ENCODE measurements at places on chromosomes 7 and 10. TPM values are rescaled to one million over a fixed set of nuclear protein-coding genes. Genes with fewer than 3 reads are reported as not detected.

- no peak for DNase-seq
Observed at GRCh38 chr7:106433377-106433776, 148.6 kb upstream of the NAMPT start.

UROS gene
- 20.9 TPM for total RNA-seq

PRLHR gene
- 23.1 TPM for total RNA-seq

LMTK2 gene
- 21.6 TPM for total RNA-seq

DNA sequence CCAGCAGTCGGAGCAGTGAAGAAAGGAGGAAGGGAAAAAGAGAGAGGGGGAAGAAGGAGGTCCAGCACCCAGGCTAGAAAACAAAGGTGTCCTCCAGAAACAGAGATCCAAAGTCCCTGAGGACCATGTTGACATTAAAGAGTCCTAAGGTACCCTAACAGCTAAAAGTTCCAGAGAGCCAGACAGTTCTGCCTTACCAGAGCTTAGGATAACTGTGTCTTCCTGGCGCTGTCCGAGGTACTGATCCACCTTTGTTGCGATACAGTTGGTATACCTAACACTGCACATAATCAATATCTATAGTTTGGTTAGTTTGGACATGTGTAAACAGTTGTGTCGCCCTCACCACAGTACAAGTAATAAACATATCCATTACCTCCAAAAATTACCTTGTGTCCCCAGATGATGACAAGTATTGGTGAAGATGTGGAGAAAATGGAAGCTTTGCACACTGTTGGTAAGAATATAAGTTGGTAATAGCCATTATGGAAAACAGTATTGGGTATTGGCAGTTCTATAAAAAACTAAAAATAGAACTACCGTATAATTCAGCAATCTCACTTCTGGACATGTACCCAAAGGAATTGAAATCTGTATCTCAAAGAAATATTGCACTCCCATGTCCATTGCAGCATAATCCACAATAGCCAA, 59.8 kb downstream of the GRID1 start:
- no peak for DNase-seq

- no peak for DNase-seq
Observed at GRCh38 chr7:18206331-18206730, 178.7 kb upstream of the PRPS1L1 start.

DNA sequence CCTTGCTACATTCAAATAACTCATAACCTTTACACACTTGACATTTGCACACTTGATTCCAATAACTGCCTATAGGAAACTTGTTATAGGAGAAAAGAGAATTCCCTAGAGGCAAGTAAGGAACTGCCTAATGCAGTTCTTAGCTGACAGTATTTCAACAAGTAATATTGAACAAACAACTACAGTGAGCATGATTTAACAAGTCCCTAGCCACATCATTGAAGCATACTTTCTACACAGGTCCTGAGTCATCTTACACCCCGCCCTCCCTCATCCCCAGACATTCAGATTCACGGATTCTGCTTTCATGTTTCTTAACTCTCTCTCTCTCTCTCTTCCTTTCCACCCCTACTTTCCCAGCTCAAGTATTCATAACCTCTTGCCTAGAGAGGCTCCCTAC, 153.5 kb downstream of the LSM5 start:
- DNase-seq: no peak

DNA sequence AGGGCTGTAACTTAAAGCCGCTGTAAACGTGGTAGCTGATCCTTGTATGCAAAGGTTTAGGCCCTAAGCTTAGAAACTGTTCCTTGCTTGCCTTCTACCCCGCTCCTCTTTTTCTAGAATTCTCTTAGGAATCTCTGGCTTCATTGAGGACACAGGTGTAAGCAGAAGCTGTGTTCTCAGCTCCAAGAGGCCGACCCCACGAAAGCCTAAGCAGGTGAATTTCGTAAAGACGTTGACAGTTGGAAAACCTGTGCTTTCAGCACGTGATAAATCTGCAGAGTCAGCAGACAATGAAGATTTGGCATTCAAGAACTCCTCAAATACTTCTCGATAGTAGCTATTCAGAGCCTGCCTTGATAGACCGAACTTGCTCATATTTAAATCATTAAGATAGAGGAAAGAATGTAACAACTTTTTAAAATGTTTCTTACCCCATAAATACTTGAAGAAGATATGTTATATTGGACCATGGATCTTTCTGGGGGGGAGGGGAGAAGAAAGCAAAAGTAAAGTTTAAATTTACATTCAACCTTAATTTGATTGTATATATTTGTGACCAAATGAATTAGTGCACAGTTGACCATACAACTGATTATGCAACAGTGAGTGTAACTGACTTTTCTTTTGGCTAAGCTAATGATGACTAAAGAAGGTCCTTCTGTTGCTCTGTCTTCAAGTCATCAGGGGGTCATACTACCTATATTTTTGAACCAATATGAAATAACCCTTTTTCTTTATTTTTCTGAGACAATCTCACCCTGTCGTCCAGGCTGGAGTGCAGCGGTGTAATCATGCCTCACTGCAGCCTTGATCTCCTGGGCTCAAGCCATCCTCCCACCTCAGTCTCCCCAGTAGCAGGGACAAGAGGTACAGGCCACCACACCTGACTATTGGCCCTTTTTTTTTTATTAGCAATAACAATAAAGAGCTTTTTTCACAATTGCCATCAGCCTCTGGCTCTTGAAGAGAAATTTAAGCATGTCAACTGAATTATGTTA, 1.2 kb upstream of the GDI2 start:
- DNase-seq: no peak

PRRT4 gene
- 7.6 TPM for total RNA-seq

DNA sequence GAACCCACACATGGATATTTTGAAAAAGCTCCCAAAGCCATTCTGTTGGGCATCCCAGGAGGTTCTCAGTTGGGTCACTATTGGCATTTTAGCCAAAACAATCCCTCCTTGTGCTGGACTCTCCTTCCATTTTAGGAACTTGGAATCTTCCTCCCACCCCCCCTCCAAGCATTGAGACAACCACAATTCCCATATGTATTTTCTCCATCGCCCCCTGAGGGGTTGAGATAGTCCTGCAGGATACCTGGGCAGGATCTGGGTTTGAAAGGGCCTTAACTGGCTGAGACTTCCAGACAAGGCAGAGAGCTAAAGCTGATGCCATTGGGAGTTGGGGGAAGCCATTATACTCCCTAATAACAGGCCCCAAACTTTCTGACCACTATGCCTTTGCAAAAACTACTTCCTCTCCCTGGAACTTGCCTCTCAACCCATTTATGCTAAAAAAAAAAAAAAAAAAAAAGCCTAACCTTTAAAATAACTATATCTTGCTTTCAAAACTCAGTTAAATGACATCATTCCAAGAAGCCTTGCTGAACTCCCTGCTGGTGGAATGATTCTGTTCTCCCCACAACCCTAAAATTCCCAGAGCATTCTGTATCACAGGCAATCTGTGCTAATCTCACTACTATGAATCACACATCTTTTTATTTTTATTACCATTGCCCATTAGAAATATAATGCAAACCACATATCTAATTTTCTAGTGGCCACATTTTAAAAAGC, 77.5 kb upstream of the PDE1C start:
- DNase-seq: no peak

C7orf57 gene
- not detected for total RNA-seq

TWIST1 gene
- 11.5 TPM for total RNA-seq

- DNase-seq: no peak
Observed at GRCh38 chr10:59383436-59383835, 21.1 kb upstream of the FAM13C start.

DNA sequence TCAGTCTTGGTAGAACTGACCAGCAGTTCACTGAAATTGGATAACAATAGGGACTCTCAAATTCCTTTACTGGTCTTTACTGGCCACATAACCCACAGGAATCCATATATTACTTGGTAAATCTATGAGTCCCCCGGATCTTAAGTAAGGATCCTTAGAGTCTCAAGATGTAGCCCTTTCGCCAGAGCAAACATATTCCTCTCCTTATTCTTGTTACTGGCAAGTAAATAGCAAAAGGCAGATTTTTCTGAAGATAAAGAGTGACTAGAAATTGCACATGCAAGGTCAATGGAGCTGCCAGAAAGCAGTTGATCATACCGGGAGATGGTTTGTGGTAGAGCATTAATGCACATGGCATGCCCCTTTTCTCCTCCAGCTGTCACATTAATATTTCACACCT, 283.0 kb downstream of the HDAC9 start:
- DNase-seq: no peak

PPP1R17 gene
- not detected for total RNA-seq

DNA sequence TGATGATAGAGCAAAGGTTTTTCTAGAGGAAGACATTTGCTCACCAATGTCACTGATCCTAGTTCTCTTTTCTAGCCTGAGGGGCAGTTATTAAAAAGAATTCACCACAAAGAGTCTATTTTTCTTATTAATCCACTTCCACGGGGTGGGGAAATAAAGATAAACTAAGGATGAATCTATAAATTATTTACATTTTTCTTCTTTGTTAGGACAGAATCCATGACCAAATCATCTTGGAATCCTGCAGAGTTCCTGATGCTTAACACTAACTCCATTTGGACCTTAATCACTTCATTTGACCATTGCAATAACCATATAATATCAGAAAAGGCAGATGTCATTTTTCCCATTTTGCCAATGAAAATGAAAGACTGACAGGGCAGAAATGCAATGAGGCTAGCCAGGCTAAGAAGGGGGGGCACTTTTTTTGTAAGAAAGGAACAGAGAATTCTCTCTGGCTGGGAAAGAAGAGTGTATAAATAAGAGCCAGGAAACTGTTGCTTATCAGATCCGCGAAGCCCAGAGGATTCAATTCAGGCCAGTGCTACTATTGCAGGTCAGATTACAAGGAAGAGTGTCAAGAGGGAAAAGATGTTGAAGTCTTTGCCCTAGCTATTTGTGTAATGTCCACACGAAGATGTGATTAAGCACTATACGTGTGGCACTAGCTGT, 433.2 kb downstream of the TNS3 start:
- no peak for DNase-seq

- DNase-seq: no peak
Observed at GRCh38 chr10:88794731-88795130, 7.8 kb upstream of the LIPM start.

DNA sequence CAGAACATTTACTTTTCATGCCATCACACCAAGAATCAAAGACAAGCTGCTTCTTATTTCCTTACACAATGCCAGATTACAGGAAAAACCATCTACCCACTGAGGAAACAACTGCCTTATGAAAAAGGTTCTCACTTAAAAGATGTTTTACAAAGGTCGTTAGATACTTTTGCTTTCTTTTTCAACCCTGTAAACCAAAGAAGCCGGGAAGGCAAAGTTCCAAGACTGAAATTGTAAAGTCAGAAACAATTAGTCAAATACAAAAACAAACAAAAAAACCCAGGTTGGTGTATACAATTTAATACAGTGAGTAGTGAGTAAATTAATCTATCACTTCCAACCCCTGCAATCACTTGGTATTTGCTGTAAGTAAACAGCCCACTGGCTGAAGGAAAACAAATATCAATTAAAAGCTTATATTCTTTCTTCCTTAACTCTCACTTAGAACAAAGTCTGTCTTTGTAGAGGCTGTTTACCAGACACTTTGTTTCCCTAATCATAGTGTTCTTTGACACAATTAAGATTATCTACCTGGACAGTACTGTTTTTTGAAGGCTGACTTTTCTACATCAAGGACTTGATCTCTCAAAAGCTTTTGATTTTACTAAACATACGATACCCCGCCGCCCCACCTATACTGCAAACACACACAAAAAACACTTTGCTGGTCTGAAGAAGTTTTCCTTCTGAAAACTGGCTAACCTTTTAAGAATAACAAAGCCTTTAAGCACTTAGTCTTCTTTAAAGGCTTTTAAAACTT, 18.1 kb downstream of the ERLIN1 start:
- DNase-seq: no peak

DNA sequence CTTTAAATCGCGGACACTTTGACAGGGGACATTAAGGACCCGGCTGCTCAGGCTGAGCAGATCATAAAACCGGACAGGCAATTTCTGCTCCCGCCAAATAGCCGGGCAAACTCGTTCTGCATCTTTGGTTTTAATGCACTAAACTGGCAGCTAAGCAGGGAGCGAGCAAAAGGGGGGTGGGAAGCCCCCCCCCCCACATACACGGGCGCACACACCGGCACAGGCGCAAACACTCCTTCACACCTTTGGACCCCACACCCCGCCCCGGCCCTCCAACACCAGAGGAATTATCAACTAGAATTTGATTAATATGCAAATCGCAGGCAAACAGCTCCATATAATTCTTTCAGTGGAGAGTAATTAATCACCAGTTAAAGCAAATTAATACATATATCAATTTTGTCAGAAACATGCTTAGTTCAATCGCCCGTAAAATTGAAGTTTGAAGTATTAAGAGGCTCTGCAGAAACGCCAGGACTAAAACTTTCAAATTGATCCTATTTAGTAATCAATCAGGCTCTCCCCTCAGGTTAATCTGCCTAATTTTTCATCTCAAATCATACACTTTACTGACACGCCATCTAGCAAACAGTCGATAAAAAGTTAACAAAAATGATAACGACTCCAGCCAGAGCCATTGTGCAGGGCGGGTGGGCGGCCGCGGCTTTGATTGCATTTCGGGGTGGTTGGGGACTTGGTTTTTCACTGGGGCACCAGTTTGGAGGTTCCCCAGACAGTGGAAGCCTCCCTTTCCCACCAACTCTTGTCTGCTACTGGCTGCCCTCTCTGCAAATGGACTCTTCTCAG, 9.9 kb downstream of the LBX1 start:
- DNase-seq: no peak

GRCh38 chr10:119190353-119190752, 11.7 kb upstream of the PRDX3 start:
- no peak for DNase-seq

DNA sequence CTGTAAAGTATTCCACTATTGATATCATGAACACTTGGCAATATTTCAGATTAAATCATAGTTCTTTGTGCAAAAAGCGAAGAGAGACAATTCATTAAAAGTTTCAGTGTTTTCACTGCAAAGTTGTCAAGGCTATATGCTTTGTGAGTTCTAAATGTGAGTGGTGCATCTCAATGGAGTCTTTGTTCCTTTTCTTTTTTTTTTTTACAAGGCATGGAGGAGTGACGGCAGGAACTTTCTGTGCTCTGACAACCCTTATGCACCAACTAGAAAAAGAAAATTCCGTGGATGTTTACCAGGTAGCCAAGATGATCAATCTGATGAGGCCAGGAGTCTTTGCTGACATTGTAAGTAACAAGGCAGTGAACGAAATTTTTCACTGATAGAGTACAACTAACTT, 84.5 kb downstream of the AASS start:
- DNase-seq: no peak

Measured in vagina (tissue), 2 donors.